Activated gamma-delta T cell treated with Interleukin-2 at 50 U/mL for 16 hours (primary cell): ENCODE measurements at places on chromosomes 4 and X.

DNA sequence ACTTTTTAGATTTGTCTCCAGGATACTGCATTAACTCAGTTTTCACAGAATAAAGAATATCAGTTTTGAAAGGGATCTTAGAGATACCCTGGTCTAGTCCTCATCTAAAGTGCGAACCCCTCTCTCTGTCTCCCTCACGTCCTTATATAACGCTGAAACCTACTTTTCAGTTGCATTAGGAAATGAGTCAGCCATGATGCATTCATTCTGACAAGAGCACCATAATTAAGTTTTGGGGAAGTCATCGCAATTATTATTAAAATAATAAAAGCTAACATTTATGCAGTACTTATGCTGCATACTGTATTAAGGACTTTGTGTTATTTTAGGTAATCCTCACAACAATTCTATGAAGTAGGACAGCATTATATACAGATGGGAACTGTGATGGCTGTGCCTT, 116.1 kb downstream of the REELD1 start:
- DNase-seq: no peak

DNA sequence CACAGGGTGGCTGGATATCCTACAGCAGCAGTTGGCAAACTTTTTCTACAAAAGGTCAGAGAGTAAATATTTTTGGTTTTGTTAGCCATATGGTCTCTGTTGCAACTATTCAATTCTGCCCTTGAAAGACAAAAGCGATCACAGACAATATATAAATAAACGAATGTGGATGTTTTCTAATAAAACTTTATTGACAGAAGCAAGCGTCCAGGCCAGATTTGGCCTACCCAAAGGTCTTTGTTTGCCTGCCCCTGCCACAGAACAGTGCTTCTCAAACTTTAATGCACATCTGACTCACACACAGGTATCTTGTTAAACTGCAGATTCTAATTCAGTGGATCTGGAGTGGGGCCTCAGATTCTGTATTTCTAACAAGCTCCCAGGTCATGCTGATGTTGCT, 621.4 kb upstream of the DIPK2B start:
- no peak for DNase-seq

DNA sequence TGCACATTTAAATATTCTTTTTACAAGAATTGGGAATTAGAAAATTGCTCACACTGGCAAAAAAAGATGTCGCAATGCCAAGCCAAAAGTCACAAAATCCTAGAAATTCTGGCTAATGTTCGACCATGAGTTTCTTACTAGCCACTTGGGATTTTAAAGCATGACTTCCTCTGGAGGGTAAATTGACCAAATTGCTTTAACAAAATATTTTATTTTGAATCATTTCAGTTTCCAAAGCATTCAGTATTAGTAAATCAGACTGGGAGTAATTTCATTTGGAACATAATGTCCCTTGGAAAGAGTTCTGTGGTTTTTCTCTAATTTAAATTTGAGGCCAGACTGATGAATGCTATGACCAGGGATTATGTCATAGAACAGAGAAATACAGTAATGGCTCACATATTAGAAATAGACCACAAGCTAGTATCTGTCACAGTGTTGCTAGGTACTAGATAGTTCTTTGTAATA, 7.6 kb upstream of the CXCL5 start:
- DNase-seq: no peak

- DNase-seq: no peak
Observed at GRCh38 chr4:98341309-98341708, 80.1 kb downstream of the RAP1GDS1 start.

GRCh38 chrX:148806145-148806870, 305.9 kb downstream of the AFF2 start:
- DNase-seq: no peak

DNA sequence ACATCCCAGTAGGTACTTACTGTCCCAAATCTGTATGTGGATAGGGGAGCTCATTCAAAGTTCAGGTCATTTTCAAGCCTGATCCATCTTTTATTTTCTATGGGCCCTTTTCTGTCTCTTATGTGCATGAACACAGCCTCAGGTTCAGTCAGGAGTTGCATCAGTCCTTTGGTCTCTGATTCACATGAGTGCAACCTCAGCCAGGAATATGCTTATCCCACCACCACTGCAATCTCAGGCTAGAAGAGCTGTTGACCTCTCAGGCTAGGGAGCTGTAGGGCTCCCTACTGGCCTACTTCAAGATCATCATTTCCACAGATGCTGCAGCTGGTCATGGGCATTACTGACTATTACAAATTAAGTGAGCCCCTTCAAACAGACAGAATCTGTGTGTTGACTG, 27.2 kb downstream of the AASDH start:
- DNase-seq: no peak

- no peak for DNase-seq
Observed at GRCh38 chr4:142480244-142480643, 365.9 kb downstream of the INPP4B start.

DNA sequence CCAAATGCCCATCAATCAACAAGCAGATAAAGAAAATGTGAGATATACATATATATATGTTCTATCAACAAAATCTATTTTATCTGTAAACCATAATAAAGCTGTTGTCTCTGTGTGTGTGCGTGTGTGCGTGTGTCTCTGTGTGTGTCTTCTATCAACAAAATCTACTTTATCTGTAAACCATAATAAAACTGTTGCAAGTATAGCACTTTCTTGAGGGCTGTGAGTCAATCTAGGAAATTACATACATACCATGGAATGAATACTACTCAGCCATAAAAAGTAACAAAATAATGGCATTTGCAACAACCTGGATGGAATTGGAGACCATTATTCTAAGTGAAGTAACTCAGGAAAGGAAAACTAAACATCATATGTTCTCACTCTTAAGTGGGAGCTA, 12.5 kb upstream of the PLK4 start:
- no peak for DNase-seq

DNA sequence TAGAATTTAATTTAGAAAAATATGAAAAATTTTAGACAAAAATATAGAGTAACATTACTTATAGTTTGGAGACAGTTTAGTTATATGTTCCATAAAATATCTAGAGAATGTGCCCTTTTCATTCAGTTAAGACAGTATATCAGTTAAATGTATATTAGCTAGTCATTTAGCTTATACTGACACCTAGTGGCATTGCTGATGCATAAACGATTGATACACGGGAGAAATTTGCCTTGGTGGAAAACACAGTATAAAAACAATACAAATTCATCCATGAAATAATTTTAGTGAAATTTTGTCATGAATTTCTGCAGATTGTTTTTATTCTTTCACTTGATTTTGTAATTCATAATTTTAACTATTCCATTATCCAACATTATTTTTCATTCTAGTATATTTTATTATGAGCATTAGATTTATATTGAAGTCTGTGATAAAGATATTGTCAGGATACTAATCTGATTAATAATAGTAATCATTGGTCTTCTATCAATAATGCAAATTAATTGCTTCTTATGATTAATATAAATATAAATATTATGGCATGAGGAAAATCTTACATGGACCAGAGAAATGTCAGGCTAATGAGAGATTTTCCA, 219.0 kb downstream of the TLL1 start:
- DNase-seq: no peak

DNA sequence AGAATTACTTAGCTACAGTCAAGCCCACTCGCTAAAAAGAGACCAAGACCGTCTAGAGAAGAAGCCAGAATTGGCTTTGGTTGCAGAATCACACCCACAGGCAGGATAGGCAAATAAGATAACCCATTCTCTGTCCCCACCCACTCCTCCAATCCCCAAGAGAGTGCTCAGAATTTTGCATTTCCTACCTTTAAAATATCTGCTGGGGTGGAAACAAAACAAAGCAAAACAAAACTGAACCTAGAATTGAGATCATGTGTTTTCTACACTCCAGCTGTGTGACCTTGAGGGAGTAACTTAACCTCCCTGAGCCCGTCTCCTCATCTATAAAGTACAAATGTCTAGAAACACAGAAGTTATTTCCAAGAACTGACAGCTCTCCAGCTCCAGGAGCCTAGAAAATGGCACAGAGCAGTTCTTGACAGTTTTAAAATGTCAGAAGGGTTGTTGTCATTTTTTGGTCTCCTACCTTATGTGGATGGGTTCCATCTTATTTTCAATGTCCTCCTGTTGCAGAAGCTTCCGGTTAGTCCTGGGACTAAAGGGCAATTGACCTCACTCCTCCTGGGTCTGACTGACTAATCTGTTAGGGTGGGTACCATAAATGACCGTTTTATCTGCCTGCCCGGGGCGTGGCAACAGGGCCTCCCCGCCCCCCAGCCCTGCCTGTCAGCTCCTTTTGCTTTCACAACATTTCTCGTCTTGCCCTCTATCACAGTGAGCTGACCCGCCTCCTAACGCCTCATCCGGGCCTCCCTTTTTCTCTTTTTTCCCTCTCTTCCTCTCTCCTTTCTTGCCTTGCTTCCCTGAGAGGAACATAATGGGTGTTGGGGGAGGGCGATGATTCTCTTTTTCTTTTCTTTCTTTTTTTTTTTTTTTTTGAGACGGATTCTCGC, 114.0 kb downstream of the RBM47 start:
- no peak for DNase-seq

DNA sequence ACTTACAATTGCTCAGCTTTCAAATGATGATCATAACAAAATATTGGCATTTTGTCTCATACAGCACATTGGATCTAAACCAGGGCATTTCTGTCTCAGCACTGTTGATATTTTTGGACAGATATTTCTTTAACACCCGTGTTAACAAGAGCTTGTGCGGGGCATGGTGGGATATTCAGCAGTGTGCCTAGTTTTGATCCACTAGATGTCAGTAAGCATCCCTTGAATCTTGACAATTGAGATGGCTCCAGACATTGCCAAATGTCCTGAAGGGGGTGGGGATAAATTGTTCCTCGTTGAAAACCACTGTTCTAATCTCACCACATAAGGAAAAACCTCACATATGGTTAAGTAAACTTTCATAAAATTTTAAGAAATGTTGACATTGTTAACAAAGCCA, 806.3 kb downstream of the STIM2 start:
- no peak for DNase-seq

DNA sequence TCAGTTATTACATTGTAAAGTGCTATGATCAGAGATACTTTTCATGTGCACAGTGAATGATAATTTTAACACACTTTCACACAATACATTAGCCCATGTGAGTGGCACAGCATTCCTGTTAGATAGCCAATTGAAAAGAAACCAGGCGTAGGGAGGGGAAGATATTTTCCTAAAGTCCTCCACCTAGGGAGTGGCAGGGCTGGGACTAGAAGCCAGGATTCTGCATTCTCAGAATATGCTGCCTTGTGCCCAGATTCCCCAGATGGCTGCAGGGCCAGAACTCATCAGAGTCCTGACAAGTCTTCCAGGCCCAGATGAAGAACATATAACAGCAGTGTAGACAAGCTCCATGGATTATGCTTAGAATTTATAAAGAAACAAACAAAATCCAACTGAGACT, 350.2 kb downstream of the AFF2 start:
- no peak for DNase-seq

GRCh38 chrX:151633157-151633556, 62.1 kb upstream of the PRRG3 start:
- no peak for DNase-seq

DNA sequence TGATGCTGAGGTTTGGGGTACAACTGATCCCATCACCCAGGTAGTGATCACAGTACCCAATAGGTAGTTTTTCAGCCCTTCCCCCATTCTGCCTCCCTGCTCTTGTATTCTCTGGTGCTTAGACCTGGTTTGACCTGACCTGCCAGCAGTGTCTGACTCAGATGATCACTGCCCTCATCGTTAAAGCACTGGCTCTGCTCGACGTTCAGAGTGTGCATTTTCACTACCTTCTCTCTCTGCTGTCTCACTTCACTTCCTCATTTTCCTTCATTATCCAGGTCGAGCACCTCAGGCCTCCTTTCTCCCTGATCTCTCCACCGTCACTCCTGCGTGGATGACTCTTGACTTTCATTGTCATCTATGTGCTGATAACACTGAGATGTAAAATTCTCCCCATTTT, 83.6 kb downstream of the PARM1 start:
- DNase-seq: no peak

DNA sequence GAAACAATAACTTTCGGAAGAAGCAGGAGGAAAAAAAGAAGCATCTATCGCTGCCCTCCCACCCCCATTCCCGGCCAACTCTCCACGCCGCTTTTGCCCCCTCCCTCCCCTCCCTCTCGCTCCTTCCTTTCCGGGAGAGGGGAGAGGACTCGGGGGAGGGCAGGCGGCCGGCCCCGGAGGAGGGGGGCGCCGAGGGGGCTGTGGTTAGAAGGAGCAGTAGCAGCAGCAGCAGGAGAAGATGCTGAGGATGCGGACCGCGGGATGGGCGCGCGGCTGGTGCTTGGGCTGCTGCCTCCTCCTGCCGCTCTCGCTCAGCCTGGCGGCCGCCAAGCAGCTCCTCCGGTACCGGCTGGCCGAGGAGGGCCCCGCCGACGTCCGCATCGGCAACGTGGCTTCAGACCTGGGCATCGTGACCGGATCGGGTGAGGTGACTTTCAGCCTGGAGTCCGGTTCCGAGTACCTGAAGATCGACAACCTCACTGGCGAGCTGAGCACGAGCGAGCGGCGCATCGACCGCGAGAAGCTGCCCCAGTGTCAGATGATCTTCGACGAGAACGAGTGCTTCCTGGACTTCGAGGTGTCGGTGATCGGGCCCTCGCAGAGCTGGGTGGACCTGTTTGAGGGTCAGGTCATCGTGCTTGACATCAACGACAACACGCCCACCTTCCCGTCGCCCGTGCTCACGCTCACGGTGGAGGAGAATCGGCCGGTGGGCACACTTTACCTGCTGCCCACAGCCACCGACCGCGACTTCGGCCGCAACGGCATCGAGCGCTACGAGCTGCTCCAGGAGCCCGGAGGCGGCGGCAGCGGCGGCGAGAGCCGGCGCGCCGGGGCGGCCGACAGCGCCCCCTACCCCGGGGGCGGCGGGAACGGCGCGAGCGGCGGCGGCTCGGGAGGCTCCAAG, 1.3 kb downstream of the PCDH7 start:
- DNase-seq: no peak

- peak; percentile 27 for DNase-seq
Observed at GRCh38 chr4:152352622-152353116, 183.2 kb downstream of the FBXW7 start.

GRCh38 chrX:40006106-40007017, 91.4 kb downstream of the BCOR start:
- DNase-seq: no peak

DNA sequence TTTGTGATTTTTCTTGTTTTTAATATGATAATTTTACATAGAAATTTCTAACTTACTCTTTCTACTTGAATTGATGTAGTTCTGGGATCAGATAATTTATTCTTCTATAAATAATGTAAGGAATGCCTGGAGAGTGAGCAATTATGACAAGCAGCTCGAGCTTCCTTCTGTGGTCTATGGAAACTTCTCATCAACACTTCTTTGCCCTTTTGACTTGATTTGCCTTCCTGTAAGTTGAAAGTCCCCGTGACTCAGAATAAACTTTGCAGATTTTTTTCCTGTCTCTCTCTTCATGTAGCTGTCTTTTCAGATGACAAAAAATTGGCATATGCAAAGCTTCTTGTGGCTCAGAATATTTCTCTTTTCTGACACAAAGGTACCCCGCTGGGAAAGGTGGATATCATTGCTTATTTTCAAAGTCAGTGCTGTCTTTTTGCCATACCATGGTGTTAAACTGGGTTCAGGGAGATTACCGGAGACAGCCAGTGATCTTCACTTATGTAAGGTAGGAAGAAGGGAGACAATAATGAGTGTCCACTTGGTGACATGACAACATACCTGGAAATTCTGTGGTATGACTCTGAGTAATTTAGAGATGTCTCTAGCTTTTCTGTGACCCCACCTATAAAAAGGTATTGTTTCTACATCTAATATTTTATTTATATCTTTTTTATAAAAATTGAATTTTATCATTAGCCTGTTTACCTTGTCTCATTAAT, 278.6 kb upstream of the GNPDA2 start:
- DNase-seq: no peak

GRCh38 chrX:84453351-84454246, 48.7 kb downstream of the HDX start:
- DNase-seq: no peak
